Psoas muscle (tissue), 8 donors: ENCODE measurements at places on chromosomes 12 and 14.

- H3K36me3 ChIP-seq = no peaks in the 10 kb centered on the region
- H3K27me3 ChIP-seq = no peaks in the 10 kb centered on the region
- DNase-seq = no peak
- no peaks in the 10 kb centered on the region for H3K4me1 ChIP-seq
Observed at GRCh38 chr14:38238878-38239277, 17.0 kb downstream of the CLEC14A start.

GRCh38 chr12:55728186-55728938 is 447 bp downstream of the CD63 start:
- H3K36me3 ChIP-seq = peaks cover 47% of the 10 kb centered on the region
- no peaks in the 10 kb centered on the region for H3K27me3 ChIP-seq
- H3K27ac ChIP-seq = peak overlapping the region; percentile 94
- H3K4me3 ChIP-seq = peak overlapping the region; percentile 98

DNA sequence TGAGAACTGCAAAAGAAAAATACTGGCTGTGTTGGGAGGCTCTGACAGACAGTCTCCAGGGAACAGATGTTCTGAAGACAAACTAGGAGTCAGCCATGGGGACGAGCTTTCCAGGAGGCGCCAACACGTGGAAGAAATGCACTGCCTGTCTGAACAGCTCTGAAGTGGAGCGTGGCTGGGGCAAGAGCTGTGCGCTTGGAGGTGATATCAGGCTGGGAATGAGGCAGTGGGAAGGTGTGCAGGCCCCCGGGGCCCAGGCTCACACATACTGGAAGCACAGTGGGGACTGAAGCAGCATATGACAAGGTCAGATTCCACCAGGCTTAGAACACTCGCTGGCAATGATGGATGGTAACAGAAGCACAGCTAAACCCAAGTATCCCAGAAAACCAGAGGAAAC is 17.5 kb downstream of the APPL2 start:
- peaks cover 21% of the 10 kb centered on the region for H3K4me1 ChIP-seq
- no peaks in the 10 kb centered on the region for H3K36me3 ChIP-seq
- DNase-seq = peak; percentile 23
- peak overlapping the region; percentile 26 for H3K27ac ChIP-seq
- H3K4me3 ChIP-seq = no peak overlapping the region

- H3K4me1 ChIP-seq = peaks cover 23% of the 10 kb centered on the region
- no peaks in the 10 kb centered on the region for H3K27me3 ChIP-seq
- H3K36me3 ChIP-seq = no peaks in the 10 kb centered on the region
- DNase-seq = no peak
- H3K4me3 ChIP-seq = peak overlapping the region; percentile 23
Observed at GRCh38 chr12:101713059-101713682, 15.7 kb downstream of the CHPT1 start.

DNA sequence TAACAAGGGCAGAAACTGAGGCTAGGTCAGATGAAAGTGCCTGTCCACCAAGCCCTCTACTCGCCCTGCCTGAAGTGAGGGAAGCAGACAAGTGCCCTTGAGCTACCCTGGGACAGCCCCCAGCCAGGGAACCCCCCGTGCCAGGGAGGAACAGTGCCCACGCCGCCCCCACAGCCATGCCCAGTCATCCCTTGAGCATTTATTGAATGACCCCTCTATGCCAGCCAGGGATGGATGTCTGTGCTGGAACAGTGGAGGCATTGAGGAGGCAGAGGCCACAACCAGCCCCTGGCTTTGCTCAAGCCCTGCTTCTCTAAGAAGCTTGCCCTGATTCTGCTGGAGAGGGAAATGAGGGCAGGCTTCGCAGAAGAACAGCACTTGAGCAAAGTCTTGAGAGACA is 3.7 kb upstream of the AQP6 start:
- no peak overlapping the region for H3K4me3 ChIP-seq
- no peak overlapping the region for H3K27ac ChIP-seq
- H3K27me3 ChIP-seq = peaks cover 48% of the 10 kb centered on the region
- no peak for DNase-seq
- H3K36me3 ChIP-seq = no peaks in the 10 kb centered on the region

GRCh38 chr12:21818627-21819026 is 44.1 kb upstream of the KCNJ8 start:
- H3K27ac ChIP-seq = peak overlapping the region; percentile 58
- no peaks in the 10 kb centered on the region for H3K27me3 ChIP-seq
- H3K4me1 ChIP-seq = peaks cover 13% of the 10 kb centered on the region
- H3K36me3 ChIP-seq = no peaks in the 10 kb centered on the region

GRCh38 chr14:101193106-101193844 is 289.8 kb upstream of the RTL1 start:
- no peaks in the 10 kb centered on the region for H3K27me3 ChIP-seq
- no peak overlapping the region for H3K4me3 ChIP-seq
- no peak for DNase-seq
- no peak overlapping the region for H3K27ac ChIP-seq

- no peak overlapping the region for H3K4me3 ChIP-seq
- H3K27ac ChIP-seq = no peak overlapping the region
- no peaks in the 10 kb centered on the region for H3K36me3 ChIP-seq
- no peaks in the 10 kb centered on the region for H3K4me1 ChIP-seq
- H3K27me3 ChIP-seq = no peaks in the 10 kb centered on the region
Observed at GRCh38 chr14:101177301-101177971, 273.9 kb upstream of the RTL1 start.

GRCh38 chr14:38203929-38204718 is 3.6 kb upstream of the SSTR1 start:
- no peak overlapping the region for H3K27ac ChIP-seq
- DNase-seq = no peak
- H3K27me3 ChIP-seq = no peaks in the 10 kb centered on the region
- H3K4me1 ChIP-seq = no peaks in the 10 kb centered on the region
- H3K4me3 ChIP-seq = no peak overlapping the region
- H3K36me3 ChIP-seq = no peaks in the 10 kb centered on the region

GRCh38 chr14:48937541-48938195 is 648.5 kb downstream of the RPS29 start:
- H3K27ac ChIP-seq = no peak overlapping the region
- no peaks in the 10 kb centered on the region for H3K36me3 ChIP-seq
- H3K4me3 ChIP-seq = no peak overlapping the region

- H3K4me3 ChIP-seq = no peak overlapping the region
- no peaks in the 10 kb centered on the region for H3K27me3 ChIP-seq
- no peak for DNase-seq
Observed at GRCh38 chr12:131128556-131128955, 174.8 kb downstream of the ADGRD1 start.

DNA sequence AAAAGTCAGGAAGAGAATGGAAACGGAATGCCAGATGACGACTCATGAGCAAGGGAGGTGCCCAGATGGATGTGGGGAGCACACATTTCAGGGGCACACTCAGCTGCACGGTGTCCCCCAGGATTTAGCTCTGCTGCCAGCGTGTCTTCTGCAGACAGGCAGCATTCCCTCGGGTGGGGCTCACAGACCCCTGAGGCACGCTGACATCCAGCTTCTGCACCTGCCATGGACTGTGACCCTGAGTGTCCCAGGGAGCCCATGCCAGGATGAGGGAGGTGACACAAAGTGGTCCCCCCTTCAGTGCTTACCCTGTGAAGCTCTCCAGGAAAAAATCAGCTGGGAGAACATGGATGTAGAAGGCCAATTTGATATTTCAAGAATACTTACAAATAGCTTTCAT is 84.2 kb downstream of the PIWIL1 start:
- no peaks in the 10 kb centered on the region for H3K27me3 ChIP-seq
- H3K4me1 ChIP-seq = no peaks in the 10 kb centered on the region
- no peaks in the 10 kb centered on the region for H3K36me3 ChIP-seq
- no peak for DNase-seq

- no peak overlapping the region for H3K27ac ChIP-seq
- no peak for DNase-seq
- H3K4me1 ChIP-seq = no peaks in the 10 kb centered on the region
- no peaks in the 10 kb centered on the region for H3K27me3 ChIP-seq
- H3K36me3 ChIP-seq = no peaks in the 10 kb centered on the region
Observed at GRCh38 chr12:55642267-55642666, 5.6 kb downstream of the OR10P1 start.

DNA sequence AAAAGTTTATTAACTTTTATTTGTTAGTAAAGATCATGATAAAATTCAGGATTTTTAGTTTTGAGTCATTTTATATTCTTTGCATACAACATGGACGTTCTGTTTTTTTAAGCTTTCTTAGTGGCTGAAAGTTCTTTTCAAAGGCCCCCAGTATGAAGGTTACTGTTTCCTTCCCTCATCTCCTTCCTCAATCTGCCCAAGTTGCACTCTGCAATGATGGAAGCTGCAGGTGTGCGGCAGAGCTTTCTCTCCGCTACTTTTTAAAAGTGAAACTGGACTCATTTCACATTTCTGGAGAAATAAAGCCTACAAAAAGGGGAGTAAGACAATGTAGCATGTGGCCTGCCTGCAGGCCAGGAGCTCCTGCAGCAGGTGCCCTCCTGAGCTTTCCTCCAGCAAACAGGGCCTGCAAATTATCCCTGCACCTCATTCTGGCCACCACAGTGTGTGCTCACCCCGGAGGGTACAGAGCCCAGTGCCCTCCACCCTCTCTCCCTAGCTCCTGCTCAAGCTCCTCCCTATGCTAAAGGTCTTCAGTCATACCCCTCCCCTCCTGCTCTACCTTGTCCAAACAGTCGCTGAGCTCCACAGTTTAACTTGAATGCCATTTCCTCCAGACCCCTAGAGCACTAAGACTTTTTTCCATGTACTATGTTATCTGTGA is 78.9 kb downstream of the SETD3 start:
- H3K4me3 ChIP-seq = no peak overlapping the region
- no peaks in the 10 kb centered on the region for H3K27me3 ChIP-seq
- H3K36me3 ChIP-seq = peaks cover 8% of the 10 kb centered on the region
- H3K4me1 ChIP-seq = peaks cover 14% of the 10 kb centered on the region

DNA sequence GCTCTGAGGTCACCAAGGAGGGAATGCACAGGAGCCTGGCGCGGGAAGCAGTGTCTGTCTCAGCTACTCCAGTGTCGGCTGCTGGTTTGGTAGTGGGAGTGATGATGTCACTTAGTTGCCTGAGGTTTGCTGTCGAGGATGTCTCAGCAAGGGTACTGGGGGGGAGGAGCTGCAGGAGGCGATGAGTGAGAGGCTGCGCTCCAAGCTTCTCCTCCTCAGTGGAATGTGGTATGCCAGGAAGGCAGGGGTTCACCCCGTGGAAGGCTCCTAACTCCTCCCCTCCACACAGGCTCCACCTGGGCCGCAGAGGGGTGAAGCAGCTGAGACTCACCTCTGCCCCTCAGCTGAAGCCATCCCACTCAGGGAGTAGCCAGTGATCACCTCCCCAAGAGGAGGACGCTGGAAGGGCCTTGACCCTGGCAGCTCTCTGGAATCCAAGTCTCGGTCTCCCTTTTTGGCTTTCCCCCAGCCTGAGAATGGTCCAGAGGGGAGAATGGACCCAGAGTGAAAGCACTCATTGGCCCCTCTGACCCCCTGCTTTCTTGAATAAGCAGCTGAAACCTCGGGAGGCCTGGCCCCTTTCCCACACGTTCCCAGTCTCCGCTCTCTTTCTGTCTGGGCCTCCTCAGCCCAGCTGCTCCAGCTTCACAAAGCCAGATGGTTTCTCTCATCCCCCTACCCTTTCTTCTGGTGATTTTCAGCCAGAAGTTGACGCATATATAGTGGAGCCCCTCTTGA is 178.9 kb upstream of the FKBP4 start:
- H3K27me3 ChIP-seq = peaks cover 2% of the 10 kb centered on the region
- H3K27ac ChIP-seq = no peak overlapping the region
- H3K36me3 ChIP-seq = no peaks in the 10 kb centered on the region
- no peaks in the 10 kb centered on the region for H3K4me1 ChIP-seq
- no peak overlapping the region for H3K4me3 ChIP-seq
